HS-5 (cell line): ENCODE measurements at places on chromosomes 12 and 14.

DNA sequence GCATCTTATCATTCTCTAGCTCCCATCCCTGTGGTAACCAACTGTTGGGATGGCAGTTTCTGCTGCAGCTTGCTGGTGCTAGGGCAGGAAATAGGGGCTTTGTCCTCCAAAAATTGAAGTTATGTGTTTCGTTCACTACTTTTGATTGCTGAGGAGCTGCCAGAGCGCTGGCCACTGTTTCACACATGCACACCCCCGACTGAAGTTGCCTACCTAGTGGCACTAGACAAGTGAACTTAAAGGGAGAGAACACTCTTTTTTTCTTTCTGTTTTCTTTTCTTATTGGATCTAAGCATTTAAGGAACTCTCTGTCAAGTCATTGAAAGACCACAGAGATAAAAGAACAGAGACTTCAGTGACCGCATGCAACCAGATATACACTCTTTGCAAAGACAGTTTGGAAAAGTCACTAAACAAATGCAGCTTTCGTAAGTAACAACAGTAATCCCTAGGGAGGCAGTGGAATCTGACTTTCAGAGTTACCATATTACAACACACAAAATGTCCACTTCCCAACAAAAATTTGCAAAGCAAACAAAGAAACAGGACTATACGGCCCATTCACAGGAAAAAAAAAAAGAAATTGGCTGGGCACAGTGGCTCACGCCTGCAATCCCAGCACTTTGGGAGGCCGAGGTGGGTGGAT lies 12.0 kb downstream of the TFCP2 start:
- no peak for DNase-seq

DNA sequence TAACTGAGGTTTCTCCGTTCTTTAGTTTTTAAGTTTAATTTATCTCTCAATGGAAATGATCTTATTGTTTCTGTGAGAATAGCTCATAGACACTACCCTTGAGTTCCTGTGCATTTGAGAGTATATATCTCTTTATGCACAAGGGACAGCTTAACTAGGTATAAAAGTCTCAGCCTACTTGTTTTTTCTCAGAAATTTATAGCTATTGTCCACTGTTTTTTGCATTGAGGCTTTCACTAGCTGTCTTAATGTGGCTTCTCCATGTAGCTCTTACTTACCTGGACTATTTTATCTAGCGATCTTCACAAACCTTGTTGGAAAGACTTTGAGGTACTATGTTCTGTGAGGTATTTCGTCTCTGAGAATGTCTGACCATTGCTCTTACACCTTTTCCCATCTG lies 153.9 kb upstream of the RTL1 start:
- no peak for DNase-seq

DNA sequence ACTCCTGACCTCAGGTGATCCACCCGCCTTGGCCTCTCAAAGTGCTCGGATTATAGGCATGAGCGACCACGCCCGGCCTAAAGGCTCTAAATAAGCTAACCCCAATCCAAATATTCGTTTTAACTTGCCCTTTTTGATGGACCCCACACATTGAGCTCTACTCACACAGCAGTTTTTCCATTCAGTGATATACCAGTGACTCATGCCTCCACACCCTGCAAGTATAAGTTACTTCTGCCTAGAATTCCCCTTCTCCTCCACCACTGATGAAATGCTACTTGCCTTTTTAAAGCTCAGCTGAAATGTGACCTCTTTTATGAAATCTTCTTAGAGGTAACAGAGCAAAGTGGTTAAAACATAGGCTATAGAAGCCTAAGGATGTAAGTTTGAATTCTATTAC lies 68.8 kb downstream of the EXOC5 start:
- peak; percentile 9 for DNase-seq

- no peak for DNase-seq
These were observed 94.7 kb downstream of the SLC38A1 start for GRCh38 chr12:46174061-46174662.

DNA sequence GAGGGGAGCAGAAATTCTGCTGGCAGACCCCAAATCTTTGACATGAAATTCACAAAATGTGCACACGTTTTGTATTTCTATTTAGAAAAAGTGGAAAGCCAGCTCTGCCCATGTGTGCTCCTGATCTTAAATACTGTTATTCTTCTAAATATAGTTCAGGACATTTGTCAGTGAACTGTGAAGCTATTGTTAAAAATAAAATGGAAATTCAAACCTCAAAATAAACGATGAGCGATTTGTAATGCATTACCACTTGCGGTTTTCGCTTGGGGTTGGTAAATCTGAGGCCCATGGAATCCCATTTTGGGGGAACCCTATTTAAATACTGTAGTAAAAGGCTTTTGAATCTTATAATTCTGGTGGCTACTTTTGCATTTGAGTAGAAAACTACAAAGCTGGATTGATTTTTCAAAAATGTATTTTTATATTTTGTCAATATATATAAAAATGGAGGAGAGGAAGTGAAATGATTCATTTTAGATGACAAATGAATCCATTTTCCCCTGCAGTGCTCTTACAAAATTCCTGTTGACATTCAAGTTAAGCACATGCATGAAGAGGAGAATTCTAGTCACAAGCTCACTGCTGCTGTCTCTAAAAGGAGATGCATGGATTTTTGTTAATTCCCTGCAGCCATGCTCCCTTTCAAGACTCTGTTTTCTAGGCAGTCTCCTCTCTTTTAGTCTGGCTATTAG lies 47.1 kb downstream of the FLRT2 start:
- DNase-seq = no peak

DNA sequence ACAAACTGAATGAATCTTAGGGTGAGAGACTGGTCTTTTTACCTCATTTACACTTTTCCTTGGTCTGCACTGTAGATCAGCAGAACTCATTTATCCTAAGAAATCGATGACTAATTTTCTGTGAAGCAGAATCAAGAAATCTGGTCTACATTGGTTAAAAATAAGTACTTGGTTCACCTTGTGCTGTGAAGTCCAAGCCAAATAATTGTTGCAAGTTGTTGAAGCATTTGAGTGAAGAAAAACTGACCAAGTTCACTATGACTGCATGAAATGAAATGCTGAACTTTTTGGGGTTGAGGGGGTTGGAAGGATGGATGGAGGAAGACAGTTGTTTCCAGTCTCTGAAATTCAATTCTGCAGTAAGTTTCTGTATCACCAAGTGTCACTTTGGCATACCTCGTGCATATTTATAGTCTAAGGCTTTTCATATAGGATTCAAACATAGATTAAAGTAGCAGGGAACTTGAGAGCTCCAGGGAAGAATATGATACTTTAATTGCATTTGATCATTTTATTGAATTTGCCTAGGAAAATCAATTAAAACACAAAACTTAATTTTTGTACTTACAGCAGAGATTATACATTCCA lies 75.0 kb downstream of the FAR2 start:
- DNase-seq = no peak

DNA sequence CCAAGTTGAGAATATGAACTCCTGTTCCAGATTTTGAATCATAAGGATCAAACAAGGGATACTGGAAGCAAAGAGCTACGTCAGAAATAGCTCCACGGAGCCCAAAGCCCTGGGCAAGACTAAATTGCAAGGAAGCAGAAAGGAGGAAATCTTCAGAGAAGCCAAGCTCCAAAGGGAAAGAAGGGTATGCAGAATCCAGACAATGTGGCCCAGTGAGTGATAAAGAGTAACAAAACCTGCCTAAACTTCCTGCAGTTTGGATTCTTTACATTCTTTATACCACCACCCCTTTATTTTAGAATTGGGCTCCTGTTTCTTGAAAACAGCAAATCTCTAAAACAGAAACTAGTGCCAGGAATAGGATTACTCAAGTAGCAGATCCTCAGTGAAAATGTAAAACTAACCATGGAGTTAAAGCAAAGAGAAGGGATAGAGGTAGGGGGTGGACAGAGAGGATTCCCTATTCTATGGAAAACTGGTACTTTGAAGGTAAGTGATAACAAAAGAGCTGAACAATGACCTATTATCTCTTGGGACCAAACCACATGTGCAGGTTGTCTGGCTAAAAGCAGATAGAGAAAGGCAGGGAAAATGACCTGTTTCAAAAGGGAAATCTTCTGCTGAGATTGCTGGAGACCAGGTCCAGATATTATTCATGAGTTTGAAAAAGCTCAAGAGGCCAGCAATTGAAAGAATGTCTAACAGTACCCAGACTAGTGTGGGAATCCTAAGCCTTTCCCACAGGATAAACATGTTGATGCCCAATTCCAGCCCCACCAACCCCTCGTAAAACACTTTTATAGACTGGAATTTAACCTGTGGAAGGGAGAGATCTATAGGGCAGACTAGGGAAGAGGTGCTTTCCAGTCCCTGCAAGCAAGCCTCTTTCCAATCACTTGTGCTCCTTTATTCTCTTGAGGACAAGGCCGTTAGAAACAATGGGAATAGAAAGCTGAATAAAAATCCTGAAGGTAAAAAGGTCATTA lies 24.5 kb downstream of the MBIP start:
- DNase-seq = no peak

GRCh38 chr12:132085291-132085635 lies 58.9 kb downstream of the DDX51 start:
- DNase-seq = no peak

- DNase-seq = no peak
These were observed 702.7 kb downstream of the TMTC2 start for GRCh38 chr12:83389237-83389996.

GRCh38 chr14:48937541-48938195 lies 648.5 kb downstream of the RPS29 start:
- no peak for DNase-seq

GRCh38 chr14:68936476-68936875 lies 42.6 kb downstream of the ACTN1 start:
- no peak for DNase-seq

DNA sequence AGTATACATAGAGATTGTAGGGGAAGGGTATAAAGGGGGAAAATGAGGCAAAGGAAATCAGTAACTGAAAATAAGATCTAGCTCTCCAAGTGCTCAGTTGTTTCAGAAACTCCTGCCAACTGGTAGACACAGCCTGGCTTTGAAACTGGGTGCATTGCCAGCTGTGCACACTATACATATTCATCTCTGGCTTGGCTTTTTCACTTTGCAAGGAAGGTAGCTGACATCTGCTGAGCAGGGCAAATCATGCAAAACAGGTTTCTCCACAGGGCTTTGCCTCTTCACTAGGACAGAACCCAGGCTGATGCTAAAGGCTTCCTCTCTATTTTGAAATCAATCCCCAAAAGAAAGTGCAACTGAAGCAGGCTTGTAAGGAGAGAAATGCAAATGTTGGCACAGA lies 101.5 kb downstream of the HELB start:
- DNase-seq = no peak

- no peak for DNase-seq
These were observed 97.4 kb downstream of the KICS2 start for GRCh38 chr12:64124511-64125197.

DNA sequence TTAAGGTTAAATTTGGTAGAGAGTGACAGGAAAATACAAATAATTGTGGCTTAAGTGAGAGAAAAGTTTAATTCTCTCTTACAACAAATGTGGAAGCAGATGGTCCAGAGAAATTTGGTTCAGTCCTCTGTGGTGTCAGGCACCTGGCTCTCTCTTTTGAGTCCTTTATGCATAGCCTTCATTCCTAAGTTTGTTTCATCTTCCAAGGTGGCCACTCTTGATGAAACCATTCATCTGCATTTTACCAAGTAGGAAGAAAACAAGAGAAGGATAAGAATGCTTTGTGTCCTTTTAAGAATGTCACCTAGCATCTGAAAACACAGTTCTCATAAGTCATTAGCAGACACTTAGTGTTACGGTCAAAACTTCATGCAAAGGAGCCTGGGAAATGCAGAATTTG lies 442.5 kb downstream of the CCER1 start:
- no peak for DNase-seq
